PC-9 (cell line): ENCODE measurements at places on chromosomes 1 and 21.

DNA sequence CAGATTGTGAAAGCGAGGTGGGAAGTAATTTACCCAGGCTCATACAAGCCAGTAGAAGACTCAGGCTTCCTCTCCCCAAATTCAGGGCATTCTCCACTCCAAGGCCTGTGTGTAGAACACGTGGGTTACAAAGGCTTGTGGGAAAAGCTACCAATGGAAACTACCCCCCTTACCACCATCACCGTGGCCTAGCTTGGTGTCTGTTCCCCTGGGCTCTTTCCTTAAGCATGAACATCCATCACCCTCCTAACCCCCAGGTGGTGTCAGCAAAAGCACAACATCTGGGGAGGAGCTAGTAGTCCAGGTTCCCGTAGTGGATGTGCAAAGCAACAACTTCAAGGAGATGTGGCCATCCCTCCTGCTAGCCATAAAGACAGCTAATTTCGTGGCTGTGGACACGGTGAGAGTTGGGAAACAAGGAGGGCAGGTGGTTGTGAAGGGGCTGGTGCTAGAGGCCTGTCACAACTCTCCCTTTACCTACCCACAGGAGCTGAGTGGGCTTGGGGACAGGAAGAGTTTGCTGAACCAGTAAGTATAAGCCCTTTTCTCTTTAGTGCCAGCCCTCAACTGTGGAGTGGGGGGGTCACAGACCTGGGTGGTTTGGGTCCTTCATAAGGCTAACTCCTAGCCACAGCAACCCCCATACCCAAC lies 701 bp upstream of the MUTYH start:
- H3K27ac ChIP-seq: peak overlapping the region; percentile 86
- no peak for DNase-seq
- peaks cover 46% of the 10 kb centered on the region for H3K4me1 ChIP-seq
- 0 out of 2 replicates have a peak, but pooled peaks cover 15% of the 10 kb centered on the region for H3K36me3 ChIP-seq
- H3K27me3 ChIP-seq: no peaks in the 10 kb centered on the region
- H3K4me3 ChIP-seq: peak overlapping the region; percentile 68

DNA sequence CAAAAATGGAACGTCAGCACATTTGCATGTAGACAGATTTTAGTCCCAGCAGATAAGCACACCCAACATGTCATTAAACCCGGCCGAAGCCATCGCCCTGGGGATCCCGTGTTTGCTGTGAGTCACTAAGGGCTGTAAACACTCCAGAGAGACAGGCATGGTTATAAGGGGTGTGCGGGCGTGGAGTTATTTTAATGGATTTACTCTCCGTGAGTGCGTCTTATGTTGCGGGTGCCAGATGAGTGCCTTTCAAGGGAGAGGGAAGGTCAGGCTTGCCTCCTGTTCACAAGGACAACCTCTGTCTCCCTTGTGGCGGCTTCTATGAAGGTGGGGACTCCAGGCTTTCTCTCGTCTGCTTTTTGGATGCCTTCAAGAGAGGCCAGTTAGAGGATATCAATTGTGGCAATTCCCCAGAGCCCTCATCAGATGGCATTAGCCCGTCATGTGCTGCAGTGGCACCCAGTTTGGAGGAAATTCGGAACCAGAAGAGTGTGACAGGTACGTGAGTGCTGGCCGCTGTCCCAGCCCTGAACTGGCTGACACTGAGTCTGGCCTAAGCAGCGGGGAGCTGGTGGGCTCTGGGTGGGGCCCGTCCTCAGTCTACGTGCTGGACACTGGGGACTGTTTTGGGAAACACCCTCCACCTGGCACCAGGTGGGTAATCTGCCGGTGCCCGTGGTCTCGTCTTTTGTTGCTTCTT lies 223.8 kb upstream of the TMEM51 start:
- DNase-seq: no peak
- H3K27me3 ChIP-seq: peaks cover 10% of the 10 kb centered on the region
- no peak overlapping the region for H3K4me3 ChIP-seq
- H3K4me1 ChIP-seq: peaks cover 7% of the 10 kb centered on the region; the same call in 1 of the 2 replicates
- H3K36me3 ChIP-seq: no peaks in the 10 kb centered on the region

- H3K4me3 ChIP-seq: no peak overlapping the region
- H3K36me3 ChIP-seq: no peaks in the 10 kb centered on the region
- no peaks in the 10 kb centered on the region for H3K27me3 ChIP-seq
- DNase-seq: no peak
- H3K4me1 ChIP-seq: no peaks in the 10 kb centered on the region
These were observed 21.5 kb downstream of the DESI2 start for GRCh38 chr1:244674446-244674845.

DNA sequence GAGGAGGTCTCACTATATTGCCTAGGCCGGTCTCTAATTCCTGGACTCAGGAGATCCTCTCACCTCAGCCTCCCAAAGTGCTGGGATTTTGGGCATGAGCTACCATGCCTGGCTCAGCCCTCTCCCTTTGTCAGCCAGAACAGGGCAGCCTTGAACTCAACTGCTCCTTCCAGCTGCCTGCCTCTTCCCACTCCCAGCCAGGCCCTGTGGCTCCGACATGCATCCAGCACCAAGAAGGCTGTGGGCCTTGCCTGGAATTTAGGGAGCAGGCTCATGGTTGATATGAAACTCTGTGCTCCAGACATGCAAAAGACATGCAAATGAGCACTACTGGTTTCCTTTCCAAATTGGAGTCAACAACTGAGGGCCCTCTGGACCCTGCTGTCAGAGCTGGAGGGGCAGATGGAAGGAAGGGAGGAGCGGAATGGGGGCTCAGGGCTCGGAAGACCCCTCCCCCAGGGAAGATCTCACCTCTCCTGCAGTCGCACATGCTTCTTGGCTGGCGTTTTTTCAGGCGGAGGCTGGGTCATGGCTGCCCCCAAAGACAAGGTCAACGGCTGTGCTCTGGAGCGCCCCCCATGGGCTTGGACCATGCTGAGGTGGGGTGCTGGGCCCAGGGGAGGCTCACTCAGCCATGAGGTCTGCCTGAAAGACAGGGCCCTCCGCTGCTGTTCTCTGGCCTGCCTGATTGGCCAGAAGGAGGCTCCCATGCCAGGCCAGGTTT lies 1.4 kb downstream of the PTPN7 start:
- H3K36me3 ChIP-seq: no peaks in the 10 kb centered on the region
- no peak for DNase-seq
- H3K4me1 ChIP-seq: peaks cover 12% of the 10 kb centered on the region
- no peaks in the 10 kb centered on the region for H3K27me3 ChIP-seq
- no peak overlapping the region for H3K27ac ChIP-seq

GRCh38 chr1:223707256-223708000 lies 4.9 kb upstream of the CAPN2 start:
- peak; percentile 86 for DNase-seq
- peak overlapping the region; percentile 45; the same call in 1 of the 2 replicates for H3K4me3 ChIP-seq
- H3K27me3 ChIP-seq: no peaks in the 10 kb centered on the region
- peak overlapping the region; percentile 96 for H3K27ac ChIP-seq

DNA sequence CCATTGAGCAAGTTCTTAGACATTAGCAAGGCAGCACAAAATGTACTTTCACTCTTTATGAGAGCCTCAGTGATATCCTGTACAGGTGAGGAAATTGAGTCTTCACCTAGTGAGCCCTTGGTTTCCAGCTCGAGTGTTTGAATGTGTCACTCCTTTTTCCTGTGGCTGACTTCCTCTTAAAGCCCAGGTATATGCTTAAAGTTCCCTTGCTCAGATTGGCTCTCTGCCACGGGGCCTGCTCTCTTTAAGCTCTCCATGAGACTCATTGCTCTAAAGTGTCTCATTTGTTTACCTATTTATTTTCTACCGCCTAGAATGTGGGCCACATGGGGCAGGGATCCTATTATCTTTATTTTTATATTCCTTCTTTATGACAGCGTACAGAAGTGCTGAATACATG lies 324.9 kb downstream of the SIPA1L2 start:
- no peaks in the 10 kb centered on the region for H3K4me1 ChIP-seq
- no peak overlapping the region for H3K4me3 ChIP-seq
- H3K36me3 ChIP-seq: no peaks in the 10 kb centered on the region
- no peak overlapping the region for H3K27ac ChIP-seq

DNA sequence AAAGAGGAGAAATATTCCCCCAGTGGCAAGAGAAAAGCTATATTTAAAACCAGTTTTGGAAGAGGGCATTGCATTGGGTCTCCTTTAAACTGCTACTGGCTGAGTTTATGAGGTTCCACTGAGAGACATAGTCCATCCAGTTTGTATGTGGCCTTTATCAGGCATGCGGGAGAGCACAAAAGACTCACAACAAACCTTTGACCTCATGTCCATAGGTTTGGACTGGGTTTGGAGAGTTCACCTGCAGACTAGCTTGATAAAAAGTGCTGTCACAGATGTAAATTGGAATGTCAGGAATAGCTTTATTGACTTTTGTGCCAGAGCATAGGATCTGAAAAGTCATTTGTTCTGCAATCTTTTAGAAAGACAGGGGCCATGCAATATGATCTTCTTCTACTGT lies 131.0 kb upstream of the NRIP1 start:
- DNase-seq: no peak
- no peak overlapping the region for H3K4me3 ChIP-seq
- no peaks in the 10 kb centered on the region for H3K36me3 ChIP-seq

- peak; percentile 29 for DNase-seq
- H3K4me1 ChIP-seq: peaks cover 50% of the 10 kb centered on the region
- 0 out of 2 replicates have a peak, but pooled peaks cover 8% of the 10 kb centered on the region for H3K36me3 ChIP-seq
- peak overlapping the region; percentile 82 for H3K27ac ChIP-seq
These were observed 4.1 kb upstream of the TOE1 start for GRCh38 chr1:45335855-45336324.

- peak; percentile 61 for DNase-seq
- H3K4me3 ChIP-seq: no peak overlapping the region
- H3K36me3 ChIP-seq: no peaks in the 10 kb centered on the region
- H3K27me3 ChIP-seq: no peaks in the 10 kb centered on the region
- H3K27ac ChIP-seq: no peak overlapping the region
These were observed 62.5 kb downstream of the TMCO4 start for GRCh38 chr1:19737104-19737825.

- H3K27me3 ChIP-seq: no peaks in the 10 kb centered on the region
- H3K36me3 ChIP-seq: no peaks in the 10 kb centered on the region
- H3K4me1 ChIP-seq: peaks cover 8% of the 10 kb centered on the region
- H3K27ac ChIP-seq: no peak overlapping the region
- DNase-seq: no peak
- H3K4me3 ChIP-seq: no peak overlapping the region
These were observed 16.9 kb downstream of the GPR157 start for GRCh38 chr1:9111957-9112356.

DNA sequence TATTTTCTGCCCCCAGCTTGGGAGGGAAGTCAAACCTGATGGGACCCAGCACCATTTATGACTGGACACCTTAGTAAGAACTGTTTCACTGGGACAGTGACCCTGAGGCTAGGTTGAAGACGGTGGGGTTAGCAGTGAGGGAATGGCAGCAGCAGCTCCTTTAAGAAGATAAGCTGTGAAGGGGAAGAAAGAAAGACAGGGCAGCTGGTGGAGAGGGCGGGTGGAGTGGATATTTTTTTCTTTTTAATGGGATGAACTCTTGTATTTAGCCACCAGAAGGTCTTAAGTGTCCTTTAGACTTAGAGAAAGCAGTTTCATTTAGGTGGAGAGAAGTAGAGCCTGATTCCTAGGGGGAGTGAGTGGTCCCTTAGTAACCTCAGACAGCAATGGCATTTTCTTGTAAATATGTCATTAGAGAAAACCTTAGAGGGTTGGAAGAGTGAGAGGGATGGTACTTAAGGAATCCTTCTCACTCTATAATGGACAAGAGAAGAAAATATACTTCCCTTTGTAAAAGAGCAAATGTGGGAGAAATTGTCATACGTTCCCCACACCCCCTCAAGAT lies 187.5 kb downstream of the HHAT start:
- no peaks in the 10 kb centered on the region for H3K4me1 ChIP-seq
- H3K27me3 ChIP-seq: peaks cover 2% of the 10 kb centered on the region; the same call in 1 of the 2 replicates
- H3K27ac ChIP-seq: no peak overlapping the region
- DNase-seq: no peak
- H3K36me3 ChIP-seq: no peaks in the 10 kb centered on the region

DNA sequence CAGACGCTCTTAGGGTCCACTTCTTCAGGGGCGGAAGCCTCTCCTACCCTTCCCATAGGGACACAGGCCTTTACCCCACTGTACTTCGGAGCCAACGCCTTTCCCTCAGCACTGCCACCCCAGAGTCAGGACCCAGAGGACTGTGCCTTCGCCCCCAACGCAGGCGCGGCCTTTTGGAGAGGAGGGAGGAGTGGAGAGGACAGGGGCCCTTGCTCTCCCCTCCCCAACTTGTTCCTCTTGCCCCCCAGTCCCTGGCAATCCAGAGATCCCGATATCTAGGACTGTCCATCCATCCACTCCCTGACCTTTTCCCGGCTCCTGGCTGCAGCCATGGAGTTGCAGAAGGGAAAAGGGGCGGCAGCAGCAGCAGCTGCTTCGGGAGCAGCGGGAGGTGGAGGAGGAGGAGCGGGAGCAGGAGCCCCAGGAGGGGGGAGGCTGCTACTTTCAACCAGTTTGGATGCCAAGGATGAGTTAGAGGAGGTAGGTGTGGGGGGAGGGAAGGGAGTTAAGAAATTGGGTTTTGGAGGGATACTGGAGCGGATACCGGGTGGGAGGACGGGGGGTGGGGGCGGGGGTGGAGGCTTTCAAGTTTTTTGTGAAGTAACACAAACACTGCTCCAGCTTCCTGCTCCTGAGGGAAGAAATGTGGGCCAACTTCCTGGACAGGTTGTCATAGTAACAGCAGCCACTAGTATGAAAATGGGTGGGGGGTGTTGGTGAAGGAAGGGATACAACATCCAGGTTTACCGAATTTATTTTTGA lies 636 bp downstream of the INTS3 start:
- H3K4me1 ChIP-seq: peaks cover 21% of the 10 kb centered on the region
- DNase-seq: peak; percentile 52
- peak overlapping the region; percentile 84 for H3K27ac ChIP-seq
- peak overlapping the region; percentile 94 for H3K4me3 ChIP-seq
- H3K27me3 ChIP-seq: no peaks in the 10 kb centered on the region
- no peaks in the 10 kb centered on the region for H3K36me3 ChIP-seq

DNA sequence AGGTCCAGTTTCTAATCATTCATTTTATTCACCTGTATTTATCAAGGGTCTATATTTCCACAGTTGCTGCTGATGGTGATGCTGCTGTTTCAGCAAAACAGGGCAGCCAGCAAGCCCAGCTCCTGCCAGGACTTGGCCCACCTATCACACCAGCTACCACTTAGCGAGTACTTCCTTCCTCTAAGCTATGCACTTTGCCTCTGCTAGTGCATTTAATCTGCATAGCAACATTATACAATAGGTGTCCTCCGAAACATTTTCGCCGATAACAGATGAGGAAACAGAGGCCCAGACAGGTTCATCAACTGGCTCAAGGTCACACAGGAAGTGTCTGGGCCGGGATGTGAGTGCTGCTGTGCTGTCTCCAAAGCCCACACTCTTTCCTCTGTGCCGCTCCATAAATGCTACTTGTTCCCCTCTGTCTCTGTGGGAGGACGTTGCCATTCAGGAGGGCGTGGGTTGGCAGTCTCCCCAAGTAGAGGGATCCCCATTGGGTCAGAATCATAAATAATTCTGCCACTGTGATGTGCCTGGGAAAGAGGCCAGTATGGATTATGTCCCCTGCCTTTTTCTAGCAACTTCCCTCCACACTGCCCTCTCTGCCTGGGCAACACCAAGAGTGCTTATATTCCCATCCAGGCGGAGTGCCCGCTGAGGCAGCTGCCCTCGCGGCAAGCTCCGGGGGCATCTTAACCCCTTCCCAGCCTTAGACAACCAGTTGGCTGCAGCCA lies 9.4 kb upstream of the PLEKHA6 start:
- peaks cover 5% of the 10 kb centered on the region for H3K36me3 ChIP-seq
- no peaks in the 10 kb centered on the region for H3K4me1 ChIP-seq
- H3K4me3 ChIP-seq: no peak overlapping the region
- no peak for DNase-seq

- H3K27me3 ChIP-seq: no peaks in the 10 kb centered on the region
- peak overlapping the region; percentile 95; the same call in 1 of the 2 replicates for H3K27ac ChIP-seq
- peaks cover 82% of the 10 kb centered on the region for H3K36me3 ChIP-seq
- H3K4me1 ChIP-seq: peaks cover 82% of the 10 kb centered on the region
These were observed 89.0 kb upstream of the BCAR3 start for GRCh38 chr1:93770640-93771039.
